ENCODE measurements at places on chromosomes 12 and 14.
A peak's percentile ranks its signal among the peaks of the same experiment; 100 is the strongest.

DNA sequence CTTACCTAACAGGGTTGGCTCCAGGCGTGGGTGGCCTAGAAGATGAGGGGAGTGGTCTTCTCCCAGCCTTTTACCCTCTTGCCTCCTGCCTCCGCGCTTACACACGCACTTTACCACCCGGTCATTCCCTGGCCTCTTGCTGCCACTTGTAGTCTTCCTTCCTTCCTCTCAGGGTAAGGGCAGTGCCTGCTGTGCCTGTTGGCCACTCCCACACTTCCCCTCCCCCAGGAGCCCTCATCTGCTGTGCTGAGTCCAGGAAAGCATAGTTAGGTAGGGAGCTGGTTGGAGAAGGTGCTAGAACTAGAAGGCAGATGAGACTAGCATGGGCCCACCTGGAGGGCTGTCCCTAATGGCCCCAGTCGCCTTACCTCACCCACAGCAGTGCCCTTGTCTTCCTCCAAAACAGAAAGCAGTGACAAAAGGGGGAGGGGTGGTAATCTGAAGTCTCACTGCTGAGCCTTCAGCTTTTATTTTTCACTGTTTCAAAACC, 54.3 kb upstream of the SRSF5 start:
- peaks cover 11% of the 10 kb centered on the region for H3K4me1 ChIP-seq
- H3K27me3 ChIP-seq = no peaks in the 10 kb centered on the region
- H3K36me3 ChIP-seq = peaks cover 42% of the 10 kb centered on the region
- DNase-seq = peak; percentile 14
- H3K4me3 ChIP-seq = no peak overlapping the region

DNA sequence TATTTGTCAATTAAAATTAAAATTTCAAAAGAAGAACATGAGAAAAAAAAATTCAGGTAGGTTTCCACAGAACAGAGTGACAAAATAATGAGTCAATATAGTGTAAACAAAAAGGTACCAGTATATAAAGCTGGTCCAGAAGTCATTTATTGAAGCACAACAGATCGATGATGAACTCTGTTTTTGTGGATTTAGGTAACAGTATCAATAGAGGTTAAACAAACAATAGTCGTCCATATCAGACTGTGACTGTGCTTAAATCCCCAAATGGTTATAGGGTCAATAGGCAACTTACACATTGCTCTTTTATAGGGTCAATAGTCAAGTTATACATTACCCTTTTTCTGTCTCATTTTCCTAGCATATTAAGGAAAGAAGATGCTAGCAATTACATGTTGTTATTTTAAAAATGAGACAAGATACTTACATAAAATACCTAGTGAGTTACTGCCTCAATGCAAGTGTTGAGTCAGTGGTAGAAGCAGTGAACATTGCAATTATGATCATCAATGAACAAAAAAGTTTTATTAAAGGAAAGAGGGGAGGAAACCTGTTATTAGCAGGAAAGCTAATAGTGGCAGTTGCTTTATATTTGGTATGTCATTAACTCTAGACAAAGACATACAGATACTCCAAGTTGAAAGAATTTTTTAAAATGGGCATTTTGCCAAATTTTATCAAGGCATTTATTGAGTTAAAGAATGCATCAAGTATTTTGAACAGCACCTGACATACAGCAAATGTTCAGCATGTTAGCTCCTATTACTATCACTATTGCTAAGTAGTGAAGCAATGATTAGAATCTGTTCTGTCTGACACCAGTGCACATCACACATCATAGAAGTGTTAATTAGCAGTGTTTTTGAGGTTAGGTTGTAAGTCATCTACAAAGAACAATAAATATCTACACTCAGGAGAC, 102.9 kb downstream of the CCER1 start:
- no peak for DNase-seq
- no peaks in the 10 kb centered on the region for H3K4me1 ChIP-seq
- no peak overlapping the region for H3K4me3 ChIP-seq
- H3K36me3 ChIP-seq = no peaks in the 10 kb centered on the region

DNA sequence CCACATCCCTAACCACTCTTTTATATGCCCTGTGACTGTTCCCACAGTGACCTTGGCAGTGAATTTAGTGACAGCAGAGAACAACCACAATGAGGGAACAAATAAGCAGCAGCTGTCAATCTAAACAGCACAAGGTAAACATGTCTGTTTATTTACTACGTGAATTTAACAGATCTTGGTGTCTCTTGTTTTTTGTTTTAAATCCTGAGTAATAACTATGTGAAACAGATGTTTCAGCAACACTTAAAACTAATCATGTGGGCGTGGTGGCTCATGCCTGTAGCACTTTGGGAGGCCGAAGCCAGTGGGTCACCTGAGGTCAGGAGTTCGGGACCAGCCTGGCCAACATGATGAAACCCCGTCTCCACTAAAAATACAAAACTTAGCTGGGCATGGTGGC, 17.0 kb upstream of the CFAP54 start:
- no peak overlapping the region for H3K27ac ChIP-seq
- H3K27me3 ChIP-seq = no peaks in the 10 kb centered on the region
- no peak for DNase-seq
- no peaks in the 10 kb centered on the region for H3K4me1 ChIP-seq
- no peaks in the 10 kb centered on the region for H3K36me3 ChIP-seq

DNA sequence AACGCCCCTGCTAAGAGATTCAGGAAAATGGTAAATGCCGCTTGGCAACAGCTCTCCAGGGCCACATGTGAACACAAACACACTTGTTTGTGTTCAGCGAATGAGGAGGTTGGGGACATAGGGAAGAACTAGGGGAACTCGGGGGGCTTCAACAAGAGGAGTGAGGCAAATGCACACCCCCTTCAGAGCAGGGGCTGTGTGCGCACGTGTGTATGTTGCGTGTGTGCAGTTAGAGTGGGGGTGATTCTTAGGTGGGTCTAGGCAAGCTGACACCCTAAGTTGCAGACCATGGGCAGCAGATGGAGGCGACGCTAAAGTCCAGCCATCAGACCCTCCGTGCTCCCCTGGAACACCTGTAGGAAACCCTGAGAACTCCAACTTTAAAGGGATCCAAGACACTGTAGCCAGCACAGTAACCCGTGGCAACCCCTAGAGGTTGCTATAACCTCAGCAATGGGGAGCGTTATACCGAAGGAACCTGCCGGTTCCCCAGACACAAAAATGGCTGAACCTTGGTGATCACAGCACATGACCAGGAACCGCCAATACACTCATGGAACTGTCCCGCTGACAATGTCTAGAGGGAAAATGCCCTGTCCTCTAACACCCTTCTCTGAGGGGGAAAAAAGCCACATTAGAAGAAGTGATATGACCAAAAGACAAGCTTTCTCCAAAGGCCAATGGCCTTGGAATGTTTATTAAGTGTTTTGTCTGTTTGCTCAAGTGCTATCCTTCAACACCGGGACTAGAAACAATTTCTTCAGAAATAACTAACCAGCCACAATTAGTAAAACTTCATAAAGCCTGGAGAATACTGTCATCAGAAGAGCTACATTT, 86.5 kb upstream of the CEP83 start:
- H3K36me3 ChIP-seq = no peaks in the 10 kb centered on the region
- no peaks in the 10 kb centered on the region for H3K27me3 ChIP-seq
- H3K4me1 ChIP-seq = no peaks in the 10 kb centered on the region
- H3K27ac ChIP-seq = no peak overlapping the region

DNA sequence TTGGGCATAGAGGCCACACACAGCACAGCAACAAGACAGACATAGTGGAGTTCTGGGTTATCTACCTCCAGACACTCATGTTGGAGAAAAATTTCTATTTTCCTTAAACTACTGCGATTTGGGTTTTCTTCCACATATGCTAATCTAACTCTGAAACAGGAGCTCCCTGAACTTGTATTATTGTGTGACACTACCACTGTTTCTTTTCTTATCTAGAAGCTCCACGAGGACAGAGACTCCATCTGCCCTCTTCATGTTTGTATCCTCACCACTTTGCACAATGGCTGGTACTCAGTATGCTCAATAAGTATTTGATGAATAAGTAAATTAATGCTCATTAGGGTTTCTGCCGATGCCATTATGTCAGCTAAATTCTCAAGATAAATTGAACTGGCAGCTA, 218.6 kb downstream of the PAX9 start:
- no peaks in the 10 kb centered on the region for H3K36me3 ChIP-seq
- H3K27ac ChIP-seq = no peak overlapping the region
- no peaks in the 10 kb centered on the region for H3K27me3 ChIP-seq
- no peak overlapping the region for H3K4me3 ChIP-seq
- peaks cover 14% of the 10 kb centered on the region for H3K4me1 ChIP-seq
- no peak for DNase-seq

DNA sequence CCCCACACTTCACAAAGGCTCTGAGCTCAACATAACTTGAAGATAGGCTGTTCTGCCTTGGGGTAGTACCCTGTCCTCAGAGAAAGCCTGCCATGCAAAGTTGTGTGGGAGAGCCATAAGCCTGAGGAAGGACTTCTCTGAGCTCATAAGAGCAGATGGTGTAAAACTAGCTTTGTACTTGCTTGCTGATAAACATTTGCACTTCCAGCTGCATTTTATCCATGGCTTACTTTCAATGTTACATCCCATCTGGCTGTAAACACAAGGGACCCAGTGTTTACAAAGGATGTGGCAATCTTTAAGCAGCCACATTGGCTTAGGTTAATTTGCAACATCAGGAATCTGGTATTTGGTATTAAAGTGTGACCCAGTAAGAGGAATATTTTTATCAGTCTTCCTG, 258.1 kb downstream of the IPO8 start:
- no peaks in the 10 kb centered on the region for H3K4me1 ChIP-seq
- no peaks in the 10 kb centered on the region for H3K36me3 ChIP-seq
- H3K27ac ChIP-seq = no peak overlapping the region
- no peak overlapping the region for H3K4me3 ChIP-seq
- DNase-seq = no peak

DNA sequence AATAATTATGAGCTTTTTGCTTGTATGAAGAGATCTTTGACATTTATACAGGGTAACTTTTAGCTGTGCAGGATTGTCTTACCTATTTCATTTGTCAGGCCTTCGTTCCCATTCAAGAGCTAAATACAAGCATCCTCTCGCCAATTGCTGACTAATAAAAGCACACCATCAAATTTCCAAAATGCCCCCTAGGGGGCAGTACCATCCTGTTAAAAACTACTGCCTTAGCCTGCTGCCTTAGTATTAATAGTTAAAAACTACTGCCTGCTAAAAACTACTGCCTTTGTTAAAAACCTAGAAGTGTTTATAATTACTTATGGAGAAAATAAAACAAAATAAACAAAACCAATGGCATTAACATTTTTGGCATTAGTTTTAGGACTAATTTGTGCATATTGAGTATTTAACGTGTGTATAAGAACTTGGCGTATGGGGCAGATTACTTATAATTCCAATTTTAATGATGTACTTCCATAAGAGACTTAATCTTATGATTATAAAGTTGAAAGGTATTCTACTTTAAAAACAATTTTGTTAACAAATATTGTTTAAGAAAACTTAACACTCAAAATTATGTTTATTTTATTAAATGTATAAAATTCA, 3.0 kb upstream of the IFI27L2 start:
- H3K27ac ChIP-seq = no peak overlapping the region
- no peaks in the 10 kb centered on the region for H3K36me3 ChIP-seq
- DNase-seq = peak; percentile 68
- H3K4me3 ChIP-seq = no peak overlapping the region

DNA sequence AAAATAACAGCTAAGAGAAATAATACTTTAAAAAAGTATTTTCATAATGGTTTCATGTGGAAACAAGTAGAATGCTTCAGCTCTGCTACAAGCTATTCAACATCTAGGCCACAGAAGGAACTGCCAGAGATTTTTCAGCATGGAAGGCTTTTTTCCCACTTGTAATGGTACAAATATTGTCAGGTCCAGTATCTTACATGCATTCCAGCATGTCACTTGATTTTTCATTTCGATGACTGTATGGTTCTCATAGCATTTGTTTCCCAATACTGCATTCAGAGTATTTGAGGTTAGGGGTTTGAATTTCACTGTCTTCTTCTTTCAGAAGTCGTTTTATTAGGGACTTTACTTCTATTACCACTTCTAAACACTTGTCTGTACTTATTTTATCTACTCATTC, 1701.5 kb upstream of the FLRT2 start:
- DNase-seq = no peak
- no peak overlapping the region for H3K4me3 ChIP-seq
- H3K4me1 ChIP-seq = no peaks in the 10 kb centered on the region
- H3K27me3 ChIP-seq = no peaks in the 10 kb centered on the region

All from DND-41 (cell line).